ENCODE measurements at places on chromosomes 3 and 15. TPM values are rescaled to one million over a fixed set of nuclear protein-coding genes. Genes with fewer than 3 reads are reported as not detected.

Gene LRRC31
- total RNA-seq, result not detected

Gene CCR3
- 0.09 TPM for total RNA-seq

Gene OXTR
- 0.32 TPM for total RNA-seq

Gene LRRC2
- total RNA-seq, result under 0.01 TPM

Gene CSK
- total RNA-seq, result 25.5 TPM

Gene SCAANT1
- not detected for total RNA-seq

Gene CDHR4
- 0.43 TPM for total RNA-seq

Gene GUCA1C
- total RNA-seq, result not detected

Gene CNTN4
- not detected for total RNA-seq

Gene KNG1
- total RNA-seq, result not detected

Gene EXD1
- not detected for total RNA-seq

Gene CLDN11
- total RNA-seq, result 632 TPM

Gene ZCWPW2
- total RNA-seq, result 1.1 TPM

Gene HYKK
- total RNA-seq, result 1.7 TPM

Gene HHATL
- total RNA-seq, result not detected

Gene HIGD2B
- under 0.01 TPM for total RNA-seq

Gene LRRFIP2
- total RNA-seq, result 45.7 TPM

Gene TMOD2
- total RNA-seq, result 5.2 TPM

Gene RNU6-1
- total RNA-seq, result not detected

Gene CYP1A1
- 0.32 TPM for total RNA-seq

Gene RUBCN
- total RNA-seq, result 4.3 TPM

Gene SERPINI1
- total RNA-seq, result 6.1 TPM

Gene OR5K1
- not detected for total RNA-seq

Gene RLBP1
- total RNA-seq, result not detected

Gene P2RY1
- total RNA-seq, result 2.5 TPM

Gene POC1A
- total RNA-seq, result 5.4 TPM

Gene ACY1
- 34.7 TPM for total RNA-seq

Gene SMCO1
- total RNA-seq, result not detected

Gene REC114
- total RNA-seq, result not detected

Gene GORASP1
- 30.3 TPM for total RNA-seq

Gene CYP8B1
- not detected for total RNA-seq

Gene CD80
- total RNA-seq, result 0.16 TPM

Gene CPNE4
- not detected for total RNA-seq

Gene ITIH1
- not detected for total RNA-seq

Gene GRIP2
- 0.09 TPM for total RNA-seq

Gene SCAMP5
- 0.79 TPM for total RNA-seq

Gene KLHL6
- under 0.01 TPM for total RNA-seq

Gene GPR156
- 0.32 TPM for total RNA-seq

Gene IL5RA
- total RNA-seq, result under 0.01 TPM

Gene KBTBD13
- total RNA-seq, result not detected

Gene FMN1
- total RNA-seq, result 26.4 TPM

Gene SLC24A1
- total RNA-seq, result 4.1 TPM

Gene EFCC1
- total RNA-seq, result under 0.01 TPM

Gene CXCR6
- total RNA-seq, result not detected

Gene KBTBD12
- not detected for total RNA-seq

Gene PLSCR2
- 0.32 TPM for total RNA-seq
